ENCODE measurements at places on chromosomes 4 and X.

DNA sequence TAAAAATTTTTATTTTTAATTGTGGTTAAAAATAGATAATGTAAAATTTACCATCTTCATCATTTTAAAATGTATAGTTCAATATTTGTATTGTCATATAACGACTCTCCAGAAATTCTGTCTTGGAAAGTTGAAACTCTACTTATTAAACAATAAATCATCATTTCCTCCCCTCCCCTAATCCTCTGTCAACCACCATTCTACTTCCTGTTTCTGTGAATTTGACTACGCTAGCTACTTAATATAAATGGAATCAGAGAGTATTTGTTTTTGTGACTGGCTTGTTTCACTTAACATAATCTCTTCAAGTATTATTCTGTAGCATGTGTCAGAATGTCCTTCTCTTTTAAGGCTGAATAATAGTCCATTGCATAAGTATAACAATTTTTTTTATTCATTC, 729.0 kb upstream of the AADAT start:
- no peak for DNase-seq

DNA sequence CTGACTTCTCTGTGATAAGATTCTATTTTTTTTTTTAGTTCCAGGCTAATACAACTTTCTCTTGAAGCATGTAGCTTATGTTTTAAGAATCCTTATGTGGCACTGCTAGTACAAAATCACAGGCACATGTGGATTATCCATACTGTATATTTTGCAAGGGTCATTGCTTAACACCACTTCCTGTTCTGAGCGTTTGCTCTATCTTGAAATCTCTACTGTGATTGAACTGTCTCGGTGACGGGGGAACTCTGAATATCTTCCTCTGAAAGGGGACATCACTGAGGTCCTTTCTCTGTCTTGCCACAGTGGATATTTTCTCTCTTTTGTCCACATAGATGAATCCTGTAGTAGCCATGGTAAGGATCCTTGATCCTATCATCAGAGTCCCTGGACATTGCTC, 2.1 kb upstream of the WFS1 start:
- no peak for DNase-seq

GRCh38 chr4:113977526-113977855, 2.0 kb downstream of the ARSJ start:
- DNase-seq, result no peak

DNA sequence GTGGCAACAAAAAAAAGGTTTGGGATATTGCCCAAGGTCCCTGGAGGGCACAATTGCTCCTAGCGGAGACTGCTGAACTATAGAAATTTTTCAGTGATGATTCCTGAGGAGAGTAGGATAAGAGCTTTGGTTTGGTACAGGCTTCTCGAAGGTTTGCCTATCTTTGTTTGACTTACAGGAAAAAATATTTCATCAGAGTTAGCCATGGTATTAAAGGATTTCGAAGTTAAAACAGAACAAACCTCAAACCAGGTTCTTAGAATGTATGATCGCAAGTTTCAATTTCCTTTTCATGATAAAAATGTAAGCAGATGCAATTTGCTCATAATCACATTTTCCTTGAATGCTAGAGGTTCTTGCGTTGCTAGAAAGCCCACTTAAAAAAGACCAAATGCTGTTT, 1.7 kb downstream of the EGFL6 start:
- DNase-seq, result no peak

Measured in NCI-H1436 treated with DMSO at 0.1 percent for 48 hours (cell line).